ENCODE measurements at places on chromosomes 12 and 14.

DNA sequence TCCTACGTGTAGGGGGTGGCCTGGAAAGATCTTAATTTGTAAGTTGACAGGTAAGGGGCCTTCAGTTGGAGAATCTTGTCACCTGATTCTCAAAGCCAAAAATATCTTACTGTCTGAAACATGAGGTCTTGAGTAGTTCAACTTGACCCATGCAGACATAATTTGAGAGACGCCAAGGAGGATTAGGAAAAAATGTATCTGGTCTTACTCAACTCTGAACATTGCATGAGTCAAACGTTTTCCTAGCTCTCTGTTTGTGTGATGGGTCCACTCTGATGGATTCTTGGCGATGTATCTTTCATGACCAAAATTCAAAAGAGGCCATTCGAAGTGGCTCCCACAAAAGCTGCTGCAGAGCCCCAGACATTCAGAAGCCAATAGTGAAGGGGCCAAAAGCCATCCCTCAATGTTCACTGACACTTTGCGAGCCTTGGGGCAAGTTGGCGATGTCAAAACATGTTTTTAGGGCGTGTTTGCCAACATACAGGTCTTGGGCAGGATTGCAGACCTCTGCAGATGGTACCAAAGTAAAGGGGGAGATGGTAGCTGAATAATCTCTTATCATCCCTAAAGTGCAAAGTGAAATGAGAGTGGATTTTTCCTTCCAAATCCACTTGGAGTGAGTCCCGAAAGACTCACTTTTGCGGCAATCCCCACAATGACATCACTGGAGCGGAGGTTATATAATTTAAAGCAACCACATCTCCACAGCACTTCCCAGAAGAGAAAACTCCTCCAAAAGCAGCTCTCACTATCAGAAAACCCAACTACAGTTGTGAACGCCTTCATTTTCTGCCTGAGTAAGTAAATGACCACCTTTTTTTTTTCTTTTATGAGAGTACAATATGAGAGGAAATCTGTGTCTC, at the start of gene BDKRB1:
Gene BDKRB1, plus strand, starts transcription at position 710 of the 866 bp plus-strand sequence. CDS start 7,473 bp downstream, outside the sequence.
- DNase-seq = no peak

DNA sequence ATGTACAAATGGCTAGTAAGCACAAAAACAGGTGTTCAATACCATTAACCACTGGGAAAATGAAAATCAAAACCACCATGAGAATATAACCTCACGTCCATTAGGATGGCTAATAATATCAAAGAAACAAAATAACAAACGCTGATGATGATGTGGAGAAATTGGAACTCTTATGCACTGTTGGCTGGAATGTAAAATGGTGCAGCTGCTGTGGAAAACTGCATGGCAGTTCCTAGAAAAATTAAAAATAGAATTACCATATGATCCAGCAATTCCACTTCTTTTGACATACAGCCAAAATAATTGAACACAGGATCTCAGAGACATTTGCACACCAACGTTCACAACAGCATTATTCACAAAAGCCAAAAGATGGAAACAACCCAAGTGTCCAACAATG, 51.5 kb downstream of the TMPRSS12 start:
- DNase-seq = no peak

DNA sequence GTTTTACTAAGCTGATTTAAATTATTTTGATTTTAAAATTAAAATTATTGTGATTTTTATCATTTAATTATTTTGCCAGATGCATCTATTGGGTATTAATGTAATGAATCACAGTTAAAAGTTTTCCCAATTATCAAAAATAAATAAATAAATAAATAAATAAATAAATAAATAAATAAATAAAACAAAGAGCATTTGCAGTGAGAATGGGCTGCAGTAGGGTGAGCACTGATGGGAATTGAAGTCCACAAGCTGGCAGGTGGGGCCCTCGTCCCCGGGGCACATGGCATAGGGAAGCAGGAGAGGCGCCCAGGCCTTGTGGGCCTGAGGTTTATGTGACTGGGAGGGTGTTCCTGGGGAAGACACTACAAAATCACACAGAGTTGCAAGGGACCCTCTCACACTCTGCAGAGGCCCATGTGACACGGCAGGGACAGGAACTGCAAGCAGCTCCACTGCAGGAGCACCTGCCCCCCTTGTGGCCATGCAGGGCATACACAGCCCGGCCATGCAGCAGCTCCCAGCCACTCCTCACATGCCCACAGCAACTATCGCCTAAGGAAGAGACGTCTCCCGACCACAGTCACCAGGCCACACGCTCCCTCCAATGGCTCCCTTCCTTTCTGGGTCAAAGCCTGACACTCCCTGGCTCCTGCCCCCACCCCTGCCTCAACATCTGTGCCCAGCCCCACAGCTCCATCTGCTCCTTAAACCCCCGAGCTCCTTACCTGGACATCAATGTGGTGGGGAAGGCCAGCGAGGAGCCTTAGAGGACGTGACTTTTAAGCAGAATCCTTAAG, 256.3 kb upstream of the SFSWAP start:
- no peak for DNase-seq

DNA sequence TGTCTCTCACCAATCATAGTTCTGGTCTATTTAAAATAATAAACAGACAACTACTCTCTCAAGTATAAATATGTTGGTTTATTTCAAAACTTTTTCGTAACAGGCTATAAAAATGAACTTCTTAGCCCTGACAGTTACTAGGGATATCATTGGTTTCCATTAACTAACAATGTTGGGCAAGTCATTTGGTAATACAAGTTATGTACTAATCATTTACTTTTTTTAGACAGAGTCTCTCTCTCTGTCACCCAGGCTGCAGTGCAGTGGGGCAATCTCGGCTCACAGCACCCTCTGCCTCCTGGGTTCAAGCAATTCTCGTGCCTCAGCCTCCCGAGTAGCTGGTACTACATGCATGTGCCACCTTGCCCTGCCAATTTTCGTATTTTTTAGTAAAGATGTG, 14.6 kb upstream of the KANSL2 start:
- DNase-seq = no peak

DNA sequence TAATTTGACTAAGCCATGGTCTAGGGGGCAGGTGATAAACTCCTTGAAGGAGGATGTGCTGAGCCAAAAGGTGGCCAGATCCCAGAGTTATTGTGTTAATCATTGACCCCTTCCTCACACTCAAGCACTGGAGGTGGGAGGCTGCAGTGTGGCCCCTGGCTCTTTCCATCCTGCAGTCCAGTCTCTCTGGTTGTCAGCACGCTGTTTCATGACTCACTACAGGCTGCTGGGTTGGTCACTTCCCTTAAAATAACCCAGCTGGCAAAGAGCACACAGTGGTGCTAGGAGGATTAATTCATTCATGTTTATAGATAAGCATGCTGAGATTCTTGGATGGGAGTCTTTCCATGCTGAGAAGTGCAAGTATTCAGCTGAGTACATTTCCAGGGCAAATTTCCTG, 228.9 kb downstream of the ANO2 start:
- no peak for DNase-seq

GRCh38 chr14:66273261-66273832, 212.8 kb upstream of the CCDC196 start:
- DNase-seq = peak; percentile 15

GRCh38 chr12:132524405-132524804, 34.5 kb downstream of the FBRSL1 start:
- DNase-seq = no peak

GRCh38 chr12:75081305-75081704, 128.3 kb downstream of the KCNC2 start:
- no peak for DNase-seq

- DNase-seq = no peak
Observed at GRCh38 chr12:3042394-3042793, 34.8 kb upstream of the TSPAN9 start.

DNA sequence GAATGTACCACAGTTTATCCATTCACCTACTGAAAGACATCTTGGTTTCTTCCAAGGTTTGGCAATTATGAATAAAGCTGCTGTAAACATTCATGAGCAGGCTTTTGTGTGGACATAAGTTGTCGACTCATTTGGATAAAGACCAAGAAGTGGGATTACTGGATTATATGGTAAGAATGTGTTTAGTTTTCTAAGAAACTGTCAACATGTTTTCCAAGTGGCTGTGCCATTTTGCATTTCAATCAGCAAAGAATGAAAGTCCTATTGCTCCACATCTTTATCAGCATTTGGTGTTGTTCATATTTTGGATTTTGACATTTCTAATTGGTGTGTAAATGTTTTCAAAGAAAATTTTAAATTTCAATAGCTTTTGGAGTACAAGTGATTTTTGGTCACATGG, 27.3 kb upstream of the KLRF1 start:
- DNase-seq = no peak

- DNase-seq = no peak
Observed at GRCh38 chr12:68359674-68360073, 27.5 kb upstream of the MDM1 start.

GRCh38 chr14:71143381-71144290, 236.4 kb downstream of the PCNX1 start:
- no peak for DNase-seq

- DNase-seq = no peak
Observed at GRCh38 chr12:48279101-48279500, 71.6 kb downstream of the ZNF641 start.

- no peak for DNase-seq
Observed at GRCh38 chr14:80638620-80639515, 302.7 kb downstream of the CEP128 start.

DNA sequence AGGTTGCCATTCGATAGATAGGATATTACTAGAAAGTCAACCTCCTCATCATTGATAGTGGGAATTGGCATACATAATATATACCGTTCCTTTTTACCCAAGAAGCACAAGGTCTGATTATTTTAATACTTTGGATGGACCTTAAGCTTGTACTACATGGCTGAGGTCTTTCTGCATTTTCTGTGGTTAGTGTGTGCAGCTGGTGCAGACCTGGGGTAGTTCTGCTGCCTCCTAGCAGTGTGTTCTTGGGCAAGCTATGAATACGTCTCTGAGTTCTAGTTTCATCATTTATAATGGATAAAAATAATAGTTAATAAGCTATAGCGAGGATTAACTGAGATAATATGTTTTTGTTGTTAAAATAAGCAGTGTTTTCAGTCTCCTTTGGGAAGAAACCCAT, 2.2 kb downstream of the ZDHHC17 start:
- no peak for DNase-seq

DNA sequence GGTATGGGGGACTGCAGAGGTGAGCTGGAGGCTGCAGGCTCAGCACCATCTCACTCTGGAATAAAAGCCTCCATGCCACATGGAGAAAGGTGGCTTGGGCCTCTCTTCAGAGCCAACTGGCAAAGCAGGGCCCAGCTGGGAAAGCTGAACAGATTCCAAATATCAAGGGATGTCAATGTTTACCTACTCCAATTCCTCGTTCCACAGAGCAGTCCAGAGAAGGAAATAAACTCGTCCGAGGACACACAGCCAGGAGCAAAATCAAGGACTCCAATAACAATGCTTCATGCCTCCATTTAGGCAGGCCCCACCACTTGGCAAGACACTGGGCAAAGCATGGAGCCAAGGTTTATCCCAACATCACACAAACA, 36.3 kb upstream of the PNMA1 start:
- DNase-seq = no peak

DNA sequence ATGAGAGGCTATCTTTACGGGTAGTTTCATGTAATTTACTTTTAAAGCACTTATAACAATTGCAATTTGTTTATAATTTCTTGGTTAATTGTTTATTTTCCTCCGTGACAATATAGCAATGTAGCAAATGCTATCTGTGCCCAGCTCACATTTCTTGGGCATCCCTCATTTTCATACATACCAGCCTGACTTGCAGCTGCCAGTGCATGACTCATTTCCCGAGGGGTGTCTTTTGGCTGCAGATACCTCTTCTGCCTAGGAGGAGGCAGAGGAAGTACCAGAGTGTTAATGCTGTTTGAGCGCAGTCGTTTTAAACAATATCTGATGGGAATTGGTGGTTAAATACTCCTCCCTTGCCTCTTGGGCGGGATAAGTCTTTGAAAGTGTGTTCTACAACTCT, 104.2 kb upstream of the ABCD2 start:
- DNase-seq = no peak

DNA sequence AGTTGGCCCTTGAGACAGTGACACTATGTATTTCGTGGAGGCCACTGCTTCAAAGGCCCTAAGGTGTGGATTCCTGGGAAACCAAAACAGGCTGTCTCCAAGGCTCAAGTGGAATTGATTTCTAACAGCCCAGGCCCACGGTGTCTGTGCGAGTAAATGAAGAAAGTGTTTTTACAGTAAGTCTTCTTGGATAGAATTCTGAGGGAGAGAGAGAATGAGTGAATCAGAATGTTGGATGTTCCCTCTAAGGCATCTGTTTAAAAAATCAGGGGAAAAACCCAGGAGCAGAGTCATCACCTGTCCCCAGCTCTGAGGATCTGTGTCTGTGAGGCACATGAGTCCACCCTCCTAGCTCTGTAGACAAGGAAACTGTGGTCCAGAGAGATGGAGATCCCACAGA, 22.3 kb upstream of the BDKRB1 start:
- no peak for DNase-seq

Measured in spinal cord (tissue), 10 donors.